NCI-H446 treated with DMSO at 0.1 percent for 48 hours (cell line): ENCODE measurements at places on chromosomes 6 and 20.
A peak's percentile ranks its signal among the peaks of the same experiment; 100 is the strongest.

GRCh38 chr20:38125157-38126056, 39.7 kb downstream of the TGM2 start:
- peak; percentile 20 for DNase-seq

DNA sequence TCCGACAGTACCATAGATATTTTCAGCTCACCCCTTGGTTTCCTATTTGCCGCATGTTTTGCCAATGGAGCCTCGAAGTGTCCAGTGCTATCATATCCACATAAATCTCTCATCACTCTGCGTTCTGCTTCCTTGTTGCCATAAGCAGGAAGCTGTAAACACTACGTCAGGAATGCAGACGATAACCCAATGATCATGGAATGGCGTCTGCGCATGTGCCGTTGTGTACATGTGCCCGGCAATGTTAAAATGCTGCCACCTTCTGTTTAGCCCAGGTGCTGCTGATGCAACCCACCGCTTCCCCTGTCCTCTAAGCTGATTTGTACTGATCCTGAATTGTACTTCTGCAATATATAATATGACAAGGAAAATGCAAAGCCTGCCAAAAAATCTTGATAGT, 607.5 kb downstream of the HDGFL1 start:
- DNase-seq, result no peak

GRCh38 chr6:94680669-94681212, 896.6 kb upstream of the MANEA start:
- DNase-seq, result no peak

- DNase-seq, result no peak
These were observed 47.7 kb upstream of the RCAN2 start for GRCh38 chr6:46538800-46539480.

DNA sequence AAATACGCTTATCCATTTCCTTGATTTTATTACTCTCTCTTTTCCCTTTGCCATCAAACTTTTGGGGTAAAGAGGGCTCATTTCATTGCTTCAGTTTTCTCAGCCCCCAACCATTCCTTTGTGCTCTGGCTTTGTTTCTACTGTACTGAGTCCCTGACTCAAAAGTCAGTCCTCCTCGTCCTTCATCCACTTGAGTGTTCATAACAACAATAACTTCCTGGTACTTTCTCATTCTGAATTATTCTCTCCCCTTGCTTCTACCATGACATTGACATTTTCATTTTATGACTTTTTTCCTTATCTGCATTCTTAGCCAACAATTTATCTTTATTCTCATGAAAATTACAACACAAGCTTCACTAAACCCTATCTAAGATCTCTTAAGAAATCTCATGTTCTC, 911 bp downstream of the ENPP3 start:
- DNase-seq, result no peak

DNA sequence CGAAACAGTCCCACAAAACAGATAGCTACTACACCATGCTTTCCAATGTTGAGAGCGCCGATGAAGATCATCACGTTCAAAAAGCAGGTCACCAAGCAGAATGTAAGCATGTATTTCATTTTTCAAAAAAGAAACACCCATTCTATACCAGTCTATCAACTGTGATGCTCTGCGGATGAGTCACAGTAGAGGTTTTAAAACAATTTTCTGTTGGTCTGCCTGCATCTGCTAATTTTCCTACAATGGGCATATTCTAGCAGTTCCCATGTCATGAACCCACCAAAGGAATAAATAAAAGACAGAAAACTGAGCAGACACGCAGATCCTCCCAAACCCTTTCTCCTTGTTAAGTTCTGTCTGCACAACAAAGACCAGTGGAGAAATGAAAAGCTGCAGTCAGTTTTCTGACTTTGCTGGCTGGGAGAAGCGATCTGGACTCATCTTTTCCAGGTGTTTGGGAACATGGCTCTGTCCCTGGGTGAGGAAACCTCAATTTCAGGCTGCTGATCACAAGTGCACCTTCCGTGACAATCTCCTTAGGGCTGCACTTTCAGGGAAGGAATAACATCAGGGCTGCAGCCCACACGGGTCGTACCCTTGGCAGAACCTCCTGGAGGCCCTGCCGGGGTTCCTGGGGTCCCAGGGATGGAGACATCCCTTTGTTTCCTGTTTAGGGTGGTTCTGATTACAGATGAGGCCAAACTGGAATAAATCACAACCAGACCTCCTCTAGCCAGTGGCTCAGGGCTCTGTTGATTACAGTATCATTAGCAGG, 200.1 kb downstream of the BMP7 start:
- no peak for DNase-seq
